ENCODE measurements at places on chromosomes 7 and 10. TPM values are rescaled to one million over a fixed set of nuclear protein-coding genes. Genes with fewer than 3 reads are reported as not detected.

The MNX1 gene
- 0.39 TPM for total RNA-seq

The ZCCHC24 gene
- total RNA-seq: 6.2 TPM

The HPSE2 gene
- 0.58 TPM for total RNA-seq

The ZNF853 gene
- total RNA-seq: 5.5 TPM

GRCh38 chr10:35492386-35493195, 112.5 kb upstream of the GJD4 start:
- H3K27me3 ChIP-seq: no peaks in the 10 kb centered on the region
- DNase-seq: no peak
- no peak overlapping the region for H3K27ac ChIP-seq
- H3K36me3 ChIP-seq: no peaks in the 10 kb centered on the region
- no peak overlapping the region for H3K4me3 ChIP-seq
- peaks cover 9% of the 10 kb centered on the region for H3K4me1 ChIP-seq

GRCh38 chr10:123563994-123564393, 102.2 kb upstream of the GPR26 start:
- H3K36me3 ChIP-seq: no peaks in the 10 kb centered on the region
- H3K4me1 ChIP-seq: no peaks in the 10 kb centered on the region
- H3K4me3 ChIP-seq: no peak overlapping the region
- no peak for DNase-seq

- H3K27ac ChIP-seq: no peak overlapping the region
- H3K27me3 ChIP-seq: no peaks in the 10 kb centered on the region
- no peak for DNase-seq
- H3K4me1 ChIP-seq: no peaks in the 10 kb centered on the region
- no peaks in the 10 kb centered on the region for H3K36me3 ChIP-seq
Measured at GRCh38 chr10:27884185-27884641, 114.7 kb downstream of the ODAD2 start.

DNA sequence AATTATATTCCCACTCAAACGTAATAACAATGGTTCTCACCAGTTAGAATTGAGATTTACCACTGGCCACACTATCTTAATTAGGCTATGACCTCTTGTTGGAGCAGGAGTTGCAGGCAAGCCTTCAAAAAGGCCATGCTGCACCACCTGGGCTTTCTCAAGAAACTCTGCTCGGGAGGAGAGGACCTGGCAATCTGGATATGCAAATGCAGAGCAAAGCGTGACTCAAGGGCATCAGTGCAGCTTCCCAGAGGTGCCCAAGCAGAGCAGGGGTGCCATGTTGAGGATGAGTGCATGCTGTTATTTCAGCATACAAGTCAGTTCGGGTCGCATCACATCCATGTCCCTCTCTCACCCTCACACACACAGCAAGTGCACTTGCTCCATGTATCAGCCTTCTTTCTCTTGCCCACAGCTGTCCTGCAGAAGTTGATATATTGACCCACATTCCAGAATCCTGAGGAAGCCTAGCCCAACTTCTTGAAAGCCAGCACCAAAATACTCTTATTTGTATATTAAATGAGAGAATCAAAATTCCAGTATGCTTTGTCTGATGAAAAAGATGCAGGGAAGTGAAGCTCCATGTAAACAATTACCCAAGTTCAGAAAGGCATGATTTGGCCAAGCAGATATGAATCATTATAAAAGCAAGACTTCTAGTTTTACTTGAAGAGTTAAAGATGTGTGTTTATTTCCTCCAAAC, 55.7 kb upstream of the IL6 start:
- no peak overlapping the region for H3K27ac ChIP-seq
- DNase-seq: no peak
- no peaks in the 10 kb centered on the region for H3K36me3 ChIP-seq
- H3K4me1 ChIP-seq: peaks cover 15% of the 10 kb centered on the region
- no peak overlapping the region for H3K4me3 ChIP-seq
- H3K27me3 ChIP-seq: no peaks in the 10 kb centered on the region

GRCh38 chr7:519484-520390, at the start of gene PDGFA:
TSS of gene PDGFA (minus strand) at chr7:519846. CDS start at chr7:519001, 845 bp downstream.
- no peaks in the 10 kb centered on the region for H3K36me3 ChIP-seq
- H3K4me1 ChIP-seq: no peaks in the 10 kb centered on the region
- DNase-seq: peak; percentile 85
- no peak within 1 kb of the TSS for H3K27ac ChIP-seq
- peaks cover 43% of the 10 kb centered on the region for H3K27me3 ChIP-seq
